ENCODE measurements at places on chromosomes 5 and 9. TPM values are rescaled to one million over a fixed set of nuclear protein-coding genes. Genes with fewer than 3 reads are reported as not detected.
A peak's percentile ranks its signal among the peaks of the same experiment; 100 is the strongest.

DNA sequence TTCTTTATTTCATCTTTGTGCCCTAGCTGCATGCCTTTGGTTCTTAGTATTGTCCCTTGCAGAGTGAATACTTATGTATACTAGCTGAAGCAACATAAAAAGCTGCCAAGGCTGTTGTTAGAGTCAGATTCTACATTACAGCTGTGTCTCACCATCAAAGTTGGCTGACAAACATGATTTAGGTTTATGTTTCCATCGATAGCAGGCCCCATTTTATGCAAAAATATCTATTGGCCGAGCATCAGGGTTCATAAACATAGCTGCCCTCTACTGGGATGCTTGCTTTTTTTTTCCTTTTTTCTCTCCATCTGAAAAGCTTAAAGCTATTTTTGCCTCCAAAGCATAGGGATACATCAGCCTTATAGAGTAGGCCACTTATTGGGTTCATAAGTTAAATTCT lies 68.0 kb downstream of the FAM174A start:
- DNase-seq: no peak

DNA sequence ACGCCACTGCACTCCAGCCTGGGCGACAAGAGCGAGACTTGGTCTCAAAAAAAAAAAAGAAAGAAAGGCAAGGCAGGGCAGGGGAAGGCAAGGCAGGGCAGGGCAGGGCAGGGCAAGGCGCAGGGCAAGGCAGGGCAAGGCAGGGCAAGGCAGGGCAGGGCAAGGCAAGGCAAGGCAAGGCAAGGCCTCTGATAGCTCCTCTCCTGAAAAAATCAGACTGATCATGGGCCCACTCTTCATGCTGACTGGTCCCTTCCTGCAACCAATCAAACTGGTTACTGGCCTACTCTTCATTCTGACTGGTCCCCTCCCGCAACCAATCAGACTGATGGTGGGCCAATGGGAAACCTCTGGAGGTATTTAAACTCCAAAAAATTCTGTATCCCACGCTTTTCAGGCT lies 3.4 kb upstream of the ZBTB5 start:
- no peak for DNase-seq

DNA sequence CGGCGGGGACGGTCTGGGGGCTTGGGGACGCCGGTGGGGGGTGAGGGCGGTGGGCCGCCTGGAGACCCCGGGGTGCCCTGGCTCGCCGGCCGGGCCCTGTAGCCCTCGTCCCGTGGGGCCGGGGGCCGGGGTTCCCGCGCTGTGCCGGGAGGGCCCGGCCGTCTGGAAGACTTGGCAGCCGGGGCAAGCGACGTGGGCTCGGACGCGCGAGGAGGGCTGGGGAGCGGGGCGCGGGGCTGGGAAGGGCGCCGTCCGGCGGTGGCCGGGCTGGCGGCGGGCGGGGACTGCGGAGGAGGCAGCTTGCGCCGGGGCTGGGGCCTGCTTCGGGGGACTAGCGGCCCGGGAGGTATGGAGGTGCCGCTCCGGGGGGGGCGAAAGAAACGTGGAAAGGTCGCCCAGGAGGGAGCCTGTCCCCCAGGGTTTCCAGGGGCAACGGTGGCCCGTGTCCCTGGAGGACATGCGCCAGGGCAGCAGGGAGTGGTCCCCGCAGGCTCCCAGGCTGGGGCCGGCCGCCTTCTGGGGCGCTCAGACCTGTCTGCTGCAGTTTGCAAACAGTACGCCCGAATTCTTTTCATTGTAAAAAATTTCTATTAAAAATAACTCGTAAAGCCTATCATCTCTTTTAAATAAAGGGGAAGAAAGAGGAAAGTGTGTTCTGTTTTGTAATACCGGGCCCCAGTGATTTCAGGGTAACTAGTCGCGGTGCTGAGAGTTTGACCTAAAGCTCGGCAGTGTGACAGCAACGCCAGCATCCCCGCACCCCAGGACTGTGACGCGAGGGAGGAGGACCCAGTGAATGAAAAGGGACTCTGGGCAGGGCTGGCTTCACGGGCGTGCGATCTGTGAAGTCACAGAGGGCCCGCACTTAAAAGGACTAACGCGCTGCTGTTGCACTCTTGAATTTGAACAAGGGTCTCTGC lies 752 bp upstream of the ANKH start:
- peak; percentile 86 for DNase-seq

DNA sequence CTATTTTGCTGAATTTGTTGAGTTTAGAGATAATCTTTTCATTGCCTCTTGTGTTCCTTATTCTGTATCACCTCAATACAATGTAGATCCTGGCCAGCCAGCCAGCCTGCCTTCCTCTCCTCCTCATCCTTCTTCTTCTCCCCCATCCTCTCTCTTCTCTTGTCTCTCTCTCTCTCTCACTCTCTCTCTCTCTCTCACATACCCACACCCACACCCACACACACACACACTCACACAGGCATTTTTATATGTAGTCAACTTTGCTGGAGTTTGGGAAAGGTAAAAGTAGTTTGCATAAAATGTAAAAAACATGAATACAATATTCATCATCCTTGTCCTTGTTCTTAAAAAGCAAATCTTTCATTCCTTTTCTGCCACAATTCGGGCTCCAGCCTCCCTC lies 60.5 kb downstream of the ZFAND5 start:
- DNase-seq: no peak

DNA sequence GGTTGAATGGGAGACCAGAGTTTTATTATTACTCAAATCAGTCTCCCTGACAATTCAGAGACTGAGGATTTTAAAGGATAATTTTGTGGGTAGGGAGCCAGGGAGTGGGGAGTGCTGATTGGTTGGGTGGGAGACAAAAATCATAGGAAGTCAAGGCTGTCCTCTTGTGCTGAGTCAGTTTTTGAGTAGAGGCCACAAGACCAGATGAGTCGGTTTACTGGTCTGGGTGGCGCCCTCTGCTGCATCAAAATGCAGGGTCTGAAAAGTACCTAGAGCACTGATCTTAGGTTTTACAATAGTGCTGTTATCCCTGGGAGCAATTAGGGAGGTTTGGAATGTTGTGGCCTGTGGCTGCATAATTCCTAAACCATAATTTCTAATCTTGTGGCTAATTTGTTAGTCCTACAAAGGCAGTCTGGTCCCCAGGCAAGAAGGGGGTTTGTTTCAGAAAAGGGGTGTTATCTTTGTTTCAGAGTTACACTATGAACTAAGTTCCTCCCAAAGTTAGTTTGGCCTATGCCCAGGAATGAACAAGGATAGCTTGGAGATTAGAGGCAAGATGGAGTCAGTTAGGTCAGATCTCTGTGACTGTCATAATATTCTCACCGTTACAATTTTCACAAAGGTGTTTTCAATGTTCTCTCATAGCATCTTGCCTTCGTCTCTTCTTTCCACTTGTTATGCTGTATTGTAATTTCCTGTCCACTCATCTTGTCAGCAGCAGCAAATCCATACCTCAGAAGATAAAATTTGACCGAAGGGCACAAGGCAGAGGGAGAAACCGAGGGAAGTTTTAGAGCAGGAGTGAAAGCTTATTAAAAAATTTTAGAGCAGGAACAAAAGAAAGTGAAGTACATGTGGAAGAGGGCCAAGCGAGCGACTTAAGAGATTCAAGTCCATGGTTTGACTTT lies 59.2 kb upstream of the CLINT1 start:
- peak; percentile 39 for DNase-seq

DNA sequence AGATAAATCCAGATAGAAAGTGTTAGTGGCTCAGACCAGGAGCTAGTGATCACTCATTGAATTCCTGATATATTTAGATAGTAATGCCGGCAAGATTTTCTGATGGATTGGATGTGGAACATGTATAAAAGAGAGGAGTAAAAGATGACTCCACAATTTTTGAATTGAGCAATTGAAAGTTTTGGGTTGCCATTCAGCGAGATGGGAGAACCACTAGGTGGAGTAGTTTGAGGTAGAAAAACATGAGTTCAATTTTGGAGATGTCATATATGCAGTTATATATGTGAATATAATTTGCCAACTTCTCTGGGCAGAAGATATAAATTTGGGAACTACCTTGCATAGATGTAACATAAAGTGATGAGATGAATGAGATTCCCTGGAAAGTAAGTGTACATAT lies 502.5 kb upstream of the SEMA6A start:
- no peak for DNase-seq

GRCh38 chr5:81779916-81780266 lies 29.0 kb upstream of the SSBP2 start:
- no peak for DNase-seq

DNA sequence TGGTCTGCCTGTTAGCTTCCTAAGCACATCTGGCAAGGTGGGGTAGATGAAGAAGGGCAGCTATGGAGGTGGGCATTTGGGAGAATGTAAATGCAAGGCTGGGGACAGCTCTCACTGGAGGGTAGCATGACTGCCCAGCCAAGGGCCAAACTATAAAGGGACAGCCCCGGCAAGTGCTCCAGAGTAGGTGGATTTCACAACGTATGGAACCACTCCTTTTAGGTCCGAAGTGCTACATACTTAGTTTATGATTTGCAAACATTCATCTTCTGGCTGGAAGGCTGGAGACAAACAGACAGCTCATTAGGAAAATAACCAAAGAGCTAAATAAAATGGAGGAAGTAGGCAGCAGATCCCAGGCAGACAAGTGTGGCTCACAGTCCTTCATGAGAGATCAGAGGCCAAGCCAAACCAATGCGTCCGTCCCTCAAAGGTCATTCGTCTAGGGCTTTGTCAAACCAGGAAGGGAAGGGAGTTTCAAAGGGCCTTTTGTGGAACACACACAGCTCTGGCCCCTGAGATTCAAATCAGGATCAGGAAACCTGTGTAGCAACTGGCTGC lies 42.5 kb upstream of the GLRX start:
- DNase-seq: no peak

DNA sequence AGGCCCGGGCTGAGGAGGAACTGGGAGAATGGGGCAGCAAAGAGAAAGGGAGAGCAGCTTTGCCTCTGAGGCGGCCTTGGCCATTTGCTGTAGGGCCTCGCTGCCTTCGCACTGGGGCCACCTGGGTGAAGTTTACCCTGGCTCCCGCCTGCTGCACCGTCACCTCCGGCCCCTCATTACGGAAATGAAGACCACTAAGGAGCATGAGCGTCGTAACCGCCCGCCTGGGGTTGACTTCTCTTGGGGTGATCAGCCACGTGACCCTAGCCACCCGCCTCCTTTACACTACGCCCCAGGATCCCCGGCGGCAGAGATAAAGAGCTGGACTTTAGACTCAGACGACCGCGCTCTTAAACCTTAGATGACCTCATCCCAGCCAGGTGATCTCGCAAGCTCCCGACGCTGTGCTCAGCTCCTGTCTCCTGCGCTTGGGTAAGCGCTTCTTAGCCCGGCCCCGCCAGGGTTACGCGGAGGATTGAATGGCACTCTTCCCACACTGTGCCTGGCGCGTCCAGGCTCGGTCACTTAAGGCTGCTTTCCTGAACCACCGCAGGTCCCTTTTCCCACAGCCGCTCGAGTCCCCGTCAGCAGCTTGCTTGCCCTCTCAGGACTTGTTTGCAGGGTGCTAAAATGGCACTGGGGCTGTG lies 107.9 kb upstream of the LARP1 start:
- no peak for DNase-seq

PCDHA2 gene
- polyA plus RNA-seq: not detected

GRCh38 chr9:1606253-1606652 lies 408.9 kb upstream of the SMARCA2 start:
- DNase-seq: no peak

- DNase-seq: no peak
These were observed 212.6 kb upstream of the ACTBL2 start for GRCh38 chr5:57695179-57695578.

DNA sequence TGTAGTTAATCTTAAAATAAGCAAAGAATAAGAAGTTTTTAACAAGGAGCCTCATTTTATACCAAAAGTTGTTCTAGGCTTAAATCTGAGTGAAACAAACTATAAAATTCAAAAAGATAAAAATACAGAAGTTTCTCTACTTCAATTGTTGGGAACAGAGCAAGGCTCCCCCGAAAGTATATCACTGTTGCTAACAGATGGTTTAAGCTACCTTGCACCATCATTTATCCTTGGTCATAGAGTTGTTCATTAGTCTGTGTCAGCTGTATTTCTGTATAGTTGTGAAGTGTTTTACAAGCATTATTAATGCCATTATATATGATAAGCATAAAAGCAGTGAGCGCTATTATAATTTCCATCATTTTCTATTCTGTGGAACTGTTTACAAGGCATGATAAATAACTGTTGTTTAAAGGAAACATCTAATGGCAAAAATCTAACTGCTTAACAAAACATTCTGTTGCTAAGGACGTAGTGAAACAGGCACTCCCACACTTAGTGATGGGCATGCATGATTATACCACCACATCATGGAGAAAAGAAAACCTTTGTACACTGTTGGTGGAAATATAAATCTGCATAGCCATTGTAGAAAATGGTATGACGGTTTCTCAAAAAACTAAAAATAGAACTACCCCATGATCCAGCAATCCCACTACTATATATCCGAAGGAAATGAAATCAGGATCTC lies 23.3 kb upstream of the ACO1 start:
- DNase-seq: no peak

- DNase-seq: no peak
These were observed 411 bp upstream of the GABRG2 start for GRCh38 chr5:162067162-162067561.

- DNase-seq: no peak
These were observed 33.0 kb upstream of the SV2C start for GRCh38 chr5:76050134-76050533.

GRCh38 chr9:93148721-93149120 lies 14.7 kb upstream of the NINJ1 start:
- no peak for DNase-seq

DNAJB5 gene
- 4.0 TPM for polyA plus RNA-seq

- no peak for DNase-seq
These were observed 39.1 kb upstream of the SPATA31C2 start for GRCh38 chr9:88177371-88177770.

OR1J2 gene
- not detected for polyA plus RNA-seq

DNA sequence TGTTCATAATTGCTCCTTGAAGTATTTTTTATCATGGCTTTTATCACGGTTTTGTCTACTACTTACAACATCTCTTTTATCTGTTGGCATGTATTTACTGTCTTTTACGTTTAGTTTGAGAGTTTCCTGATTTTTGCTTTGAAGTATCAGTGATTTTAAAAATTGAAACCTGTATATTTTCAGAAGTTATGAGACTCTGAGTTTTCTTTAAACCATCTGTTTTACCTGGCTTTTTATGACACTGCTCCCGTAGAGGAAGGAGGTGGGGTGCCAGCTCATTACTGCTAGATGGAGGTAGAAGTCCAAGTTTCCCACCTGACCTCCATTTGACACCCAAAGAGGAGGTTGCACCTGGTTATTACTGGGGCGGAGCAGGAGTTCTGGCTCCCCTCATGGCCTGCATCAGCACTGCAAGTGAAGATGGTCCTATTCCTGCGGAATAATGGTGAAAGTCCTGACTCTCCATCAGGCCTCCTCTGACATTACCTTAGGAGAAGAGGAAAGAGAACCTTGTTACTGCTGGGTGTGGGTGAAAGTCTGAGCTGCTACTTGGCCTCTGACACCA lies 10.0 kb upstream of the ZNF131 start:
- DNase-seq: peak; percentile 32

PCDHB5 gene
- polyA plus RNA-seq: 0.10 TPM

GRCh38 chr5:103745353-103746065 lies 182.9 kb upstream of the NUDT12 start:
- DNase-seq: no peak

NKD2 gene
- not detected for polyA plus RNA-seq

PPP1R26 gene
- 20.1 TPM for polyA plus RNA-seq

SMIM33 gene
- not detected for polyA plus RNA-seq
